Esophagus squamous epithelium (tissue), 5 donors: ENCODE measurements at places on chromosomes 7 and 10.

GRCh38 chr7:106515321-106515720 lies 145.6 kb downstream of the CCDC71L start:
- DNase-seq, result no peak

- no peak for DNase-seq
These were observed 12.4 kb upstream of the PLEKHA1 start for GRCh38 chr10:122362031-122362592.

DNA sequence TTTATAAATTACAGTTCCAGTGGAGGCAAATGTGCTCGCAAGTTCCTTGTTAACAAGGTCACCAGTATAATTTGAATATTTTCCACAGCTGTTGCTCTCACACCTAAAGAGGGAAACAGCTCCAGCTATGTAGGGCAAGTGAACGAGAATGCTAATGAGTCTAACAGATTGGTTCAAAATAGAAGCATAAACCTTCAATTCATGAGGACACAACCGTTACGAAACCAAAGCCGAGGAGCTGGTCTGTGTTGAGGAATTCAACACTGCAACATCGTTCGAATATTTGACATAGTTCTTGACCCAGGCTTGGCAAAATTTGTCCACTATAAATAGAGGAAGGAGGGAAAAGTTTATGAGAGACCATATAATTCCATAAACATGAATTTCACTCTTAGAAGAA lies 161.3 kb downstream of the KLF6 start:
- DNase-seq, result no peak

GRCh38 chr10:129771576-129771975 lies 192.5 kb downstream of the EBF3 start:
- DNase-seq, result no peak
